ENCODE measurements at places on chromosomes 7 and 10. TPM values are rescaled to one million over a fixed set of nuclear protein-coding genes. Genes with fewer than 3 reads are reported as not detected.

NODAL gene
- total RNA-seq = 2.2 TPM

- DNase-seq = peak; percentile 55
These were observed 45.4 kb downstream of the CHST3 start for GRCh38 chr10:72009425-72010081.

GRB10 gene
- 58.3 TPM for total RNA-seq

DNA sequence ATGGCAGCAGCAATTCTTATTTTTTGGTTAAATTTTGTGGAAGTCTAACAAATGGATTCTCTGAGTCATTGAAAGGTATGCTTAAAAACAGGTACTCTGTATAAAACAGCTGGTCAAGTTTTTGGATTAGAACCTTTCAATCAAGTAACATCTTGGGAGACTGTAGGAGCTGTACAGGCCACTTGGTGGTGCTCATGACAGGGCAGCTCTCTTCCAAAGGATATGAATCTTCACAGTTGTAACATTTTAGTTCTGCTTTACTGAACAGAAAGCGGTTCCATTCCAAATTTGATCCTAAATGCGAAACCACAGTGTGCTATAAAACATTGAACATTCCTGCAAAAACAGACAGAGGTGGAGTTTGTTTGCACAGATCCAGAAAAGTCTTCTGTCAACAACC, 44.5 kb upstream of the AGR3 start:
- DNase-seq = no peak

SMO gene
- 8.7 TPM for total RNA-seq

SYT15B gene
- total RNA-seq = not detected

DNA sequence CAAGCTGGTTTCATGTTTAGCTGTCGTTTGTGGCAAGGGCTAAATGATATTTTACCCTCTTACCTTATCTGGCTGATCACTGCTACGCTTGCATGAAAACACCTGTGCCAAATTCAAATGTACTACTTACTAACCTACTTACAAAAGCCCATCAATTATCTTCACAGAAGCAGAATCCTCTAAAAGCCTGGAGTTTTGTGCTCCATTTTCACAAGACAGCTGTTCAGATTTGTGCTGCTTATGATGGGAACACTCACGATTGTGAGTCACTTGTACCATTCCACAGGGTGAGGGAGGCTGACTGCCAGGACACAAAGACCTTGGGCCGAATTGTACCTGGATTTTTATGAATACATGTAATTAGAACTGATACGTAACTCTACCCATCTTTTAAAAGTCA, 245.0 kb upstream of the NPY start:
- DNase-seq = no peak

ENTPD7 gene
- 8.7 TPM for total RNA-seq

- no peak for DNase-seq
These were observed 32.3 kb upstream of the TM9SF3 start for GRCh38 chr10:96619120-96619519.

PRRT4 gene
- total RNA-seq = 2.7 TPM

DNA sequence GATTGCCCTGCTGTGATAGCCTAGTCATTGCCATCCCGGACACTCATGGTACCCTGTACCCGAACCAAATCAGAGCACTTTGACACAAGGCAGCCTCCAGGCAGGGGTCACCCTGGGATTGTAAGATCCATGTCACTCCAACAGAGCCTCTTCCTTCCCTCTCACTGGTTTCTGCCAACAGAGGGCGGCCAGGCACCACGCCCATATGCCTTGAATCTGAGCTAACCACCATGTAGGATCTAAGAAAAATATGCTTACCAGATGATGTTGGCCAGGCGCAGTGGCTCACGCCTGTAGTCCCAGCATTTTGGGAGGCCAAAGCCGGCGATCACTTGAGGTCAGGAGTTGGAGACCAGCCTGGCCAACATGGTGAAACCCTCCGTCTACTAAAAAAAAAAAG, 389.2 kb upstream of the KLF6 start:
- no peak for DNase-seq

DNA sequence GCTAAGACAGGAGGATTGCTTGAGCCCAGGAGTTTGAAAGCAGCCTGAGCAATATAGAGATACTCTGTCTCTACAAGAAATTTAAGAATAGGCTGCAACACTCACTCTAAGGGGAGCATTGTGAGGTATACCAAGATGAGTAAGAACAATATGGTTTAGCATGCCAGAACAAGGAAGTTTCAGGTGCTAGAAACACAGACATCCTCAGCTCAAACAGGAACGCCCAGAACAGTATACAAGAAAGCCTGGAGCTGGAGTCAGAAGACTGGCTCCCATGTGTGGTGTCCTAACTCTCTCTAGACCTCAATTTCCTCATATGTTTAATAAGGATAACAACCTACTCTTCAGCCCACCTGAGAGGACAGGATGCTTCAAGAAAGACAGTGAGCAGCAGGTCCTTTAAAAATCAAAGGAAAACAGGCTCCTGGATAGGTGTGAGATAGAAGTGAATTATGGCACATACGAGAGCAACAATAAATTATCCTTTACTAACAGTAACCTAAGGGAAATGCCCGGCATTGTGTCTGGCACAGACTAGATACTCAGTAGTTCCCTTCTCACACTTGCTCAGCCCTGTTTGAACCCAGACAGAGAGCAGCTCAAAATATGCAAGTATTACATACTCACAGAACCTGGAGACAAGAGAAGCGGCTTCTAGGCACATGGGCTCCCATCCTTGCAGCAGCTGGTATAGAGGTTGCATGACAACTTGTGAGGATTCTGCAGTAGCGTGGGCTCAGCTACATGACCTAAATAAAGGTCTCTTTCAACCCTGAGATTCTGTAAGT, 45.4 kb downstream of the KAT6B start:
- DNase-seq = no peak

NKX2-3 gene
- total RNA-seq = not detected

SAMD9L gene
- 3.7 TPM for total RNA-seq

GRCh38 chr10:75708060-75708459, 276.6 kb downstream of the LRMDA start:
- DNase-seq = no peak

PAPOLB gene
- total RNA-seq = 0.94 TPM

DNA sequence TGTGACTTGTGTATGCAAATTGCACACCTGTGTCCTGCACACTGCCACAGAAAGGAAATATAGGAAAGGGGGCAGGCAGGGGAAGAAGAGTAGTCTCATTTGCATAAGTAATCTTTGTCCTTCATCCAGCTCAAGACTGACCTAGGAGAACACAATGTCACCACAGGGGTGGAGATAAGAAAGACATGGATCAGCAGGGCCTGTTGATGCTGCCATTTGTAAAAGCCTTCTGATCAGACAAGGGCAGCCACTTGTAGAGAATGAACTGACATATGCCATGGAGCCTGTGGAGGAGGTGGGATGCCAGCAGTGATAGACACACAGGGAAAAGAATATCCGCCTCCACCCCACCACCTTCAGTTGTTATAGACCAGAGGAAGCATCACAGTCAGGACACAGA, 528.9 kb downstream of the HTR7 start:
- DNase-seq = no peak

AKR1E2 gene
- total RNA-seq = 49.0 TPM

DNA sequence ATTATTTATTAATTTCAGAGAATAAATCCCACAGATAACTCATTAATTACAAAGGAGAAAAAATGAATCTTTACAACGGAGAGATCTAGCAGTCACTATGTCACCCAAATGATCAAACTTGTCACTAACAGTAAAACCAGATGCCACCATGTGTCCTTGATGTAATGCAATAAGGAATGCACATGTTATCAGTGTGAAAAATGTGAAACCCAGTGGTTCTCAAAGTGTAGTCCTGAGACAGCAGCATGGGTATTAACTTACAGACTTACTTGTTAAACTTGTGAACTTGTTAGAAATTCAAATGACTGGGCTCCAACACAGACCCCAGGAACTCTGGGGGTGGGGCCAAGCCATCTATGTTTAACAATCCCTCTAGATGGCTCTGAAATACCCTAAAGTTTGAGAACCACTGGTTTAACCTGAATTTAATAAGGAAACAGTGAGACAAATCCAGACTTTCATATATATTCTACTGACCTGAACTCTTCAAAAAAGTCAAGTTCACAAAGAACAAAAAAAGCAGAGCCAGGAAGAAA, 77.4 kb downstream of the RNLS start:
- DNase-seq = no peak

GRCh38 chr10:94622666-94623205, 60.8 kb upstream of the CYP2C18 start:
- no peak for DNase-seq

- DNase-seq = no peak
These were observed 165.0 kb downstream of the JMJD1C start for GRCh38 chr10:63300801-63301200.

All from occipital lobe (tissue), 3 donors.